ENCODE measurements at places on chromosomes 3 and 15.

- no peak for DNase-seq
These were observed 14.4 kb downstream of the KY start for GRCh38 chr3:134636406-134636805.

GRCh38 chr3:179174316-179174715, 26.2 kb downstream of the PIK3CA start:
- DNase-seq, result no peak

DNA sequence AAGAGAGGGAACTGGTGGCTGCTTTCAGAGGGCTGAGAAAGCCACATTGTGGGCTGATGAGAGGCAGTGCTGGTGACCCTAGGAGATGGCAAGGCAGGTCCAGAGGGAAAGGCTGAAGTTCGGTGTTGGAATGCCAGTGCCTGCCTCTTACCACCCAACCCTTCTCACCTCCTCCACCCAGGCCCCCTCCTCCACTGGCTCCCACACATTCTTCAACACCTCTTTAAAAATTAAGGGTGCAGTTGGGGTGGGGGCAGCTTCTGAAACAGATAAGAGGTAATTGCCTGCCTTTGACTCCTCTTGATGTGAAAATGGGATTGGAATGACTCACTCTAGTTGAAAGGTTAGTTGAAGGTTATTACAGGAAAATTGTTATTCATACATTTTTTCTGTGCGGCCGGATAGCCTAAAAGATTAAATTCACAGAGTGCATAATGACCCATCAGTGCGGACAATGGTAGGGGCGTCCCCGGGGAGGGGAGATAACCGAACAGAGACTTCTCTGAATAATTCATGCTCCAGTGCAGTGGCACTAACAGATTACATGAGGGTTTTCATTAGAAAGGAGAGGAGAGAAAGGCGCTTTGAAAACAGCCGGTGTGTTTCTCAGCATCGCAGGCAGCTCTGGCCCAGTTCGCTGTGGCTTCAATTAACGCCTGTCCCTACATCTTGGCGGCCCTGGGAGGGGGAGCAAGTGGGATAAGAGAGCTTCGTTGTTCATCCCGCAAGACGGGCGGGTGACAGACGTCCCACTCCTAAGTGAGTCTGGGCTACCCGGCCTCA, 212.4 kb downstream of the TLE3 start:
- no peak for DNase-seq

DNA sequence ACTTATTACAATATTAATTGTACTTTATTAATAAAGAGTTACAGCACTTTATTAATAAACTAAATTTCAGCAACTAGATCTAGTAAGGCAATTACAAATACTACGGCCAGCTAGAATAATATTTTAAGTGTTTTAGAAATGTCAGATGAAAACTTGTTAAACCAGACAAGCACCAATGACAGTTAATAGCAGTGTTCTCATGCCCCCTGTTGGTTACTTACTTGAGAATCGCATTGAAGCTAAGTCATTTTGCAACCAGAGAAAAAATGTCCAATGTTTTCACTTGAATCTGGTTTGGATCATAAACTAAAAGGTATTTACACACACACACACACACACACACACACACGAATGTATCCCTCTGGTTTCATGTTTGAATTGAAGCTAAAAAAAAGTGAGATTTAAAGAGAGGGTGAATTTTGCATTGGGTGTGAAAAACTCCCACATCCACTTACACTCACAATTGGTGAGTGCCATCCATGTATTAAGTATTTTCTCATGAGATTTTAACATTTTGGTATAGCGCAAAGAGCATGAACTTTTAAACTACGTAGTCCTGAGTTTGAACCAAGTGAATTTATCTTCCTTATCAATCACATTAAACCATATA, 347.7 kb downstream of the ZBBX start:
- DNase-seq, result peak; percentile 47

- no peak for DNase-seq
These were observed 1074.6 kb downstream of the FHIT start for GRCh38 chr3:60176614-60177013.

GRCh38 chr15:69664572-69665571, 212.3 kb downstream of the RPLP1 start:
- no peak for DNase-seq

- DNase-seq, result no peak
These were observed 20.7 kb downstream of the CCDC12 start for GRCh38 chr3:46955801-46956259.

DNA sequence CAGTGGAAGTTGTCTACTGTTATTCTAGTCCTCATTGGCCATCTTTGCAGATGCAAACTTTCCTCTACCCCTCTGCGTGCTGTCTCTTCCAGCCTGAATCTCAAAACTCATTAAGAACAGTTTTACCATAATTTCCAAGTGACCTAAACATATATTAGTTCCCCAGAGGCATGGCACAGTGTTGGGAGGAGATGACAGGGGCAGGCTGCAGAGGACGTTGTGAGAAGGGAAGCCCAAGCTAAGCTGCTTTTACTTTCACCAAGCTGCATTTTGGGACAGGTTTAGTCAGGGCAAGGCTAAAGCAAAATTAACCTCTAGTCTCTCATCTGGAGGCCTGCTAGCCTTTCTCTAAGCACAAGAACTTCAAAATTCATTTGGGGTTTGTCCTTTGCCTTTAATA, 318.6 kb upstream of the SATB1 start:
- no peak for DNase-seq

DNA sequence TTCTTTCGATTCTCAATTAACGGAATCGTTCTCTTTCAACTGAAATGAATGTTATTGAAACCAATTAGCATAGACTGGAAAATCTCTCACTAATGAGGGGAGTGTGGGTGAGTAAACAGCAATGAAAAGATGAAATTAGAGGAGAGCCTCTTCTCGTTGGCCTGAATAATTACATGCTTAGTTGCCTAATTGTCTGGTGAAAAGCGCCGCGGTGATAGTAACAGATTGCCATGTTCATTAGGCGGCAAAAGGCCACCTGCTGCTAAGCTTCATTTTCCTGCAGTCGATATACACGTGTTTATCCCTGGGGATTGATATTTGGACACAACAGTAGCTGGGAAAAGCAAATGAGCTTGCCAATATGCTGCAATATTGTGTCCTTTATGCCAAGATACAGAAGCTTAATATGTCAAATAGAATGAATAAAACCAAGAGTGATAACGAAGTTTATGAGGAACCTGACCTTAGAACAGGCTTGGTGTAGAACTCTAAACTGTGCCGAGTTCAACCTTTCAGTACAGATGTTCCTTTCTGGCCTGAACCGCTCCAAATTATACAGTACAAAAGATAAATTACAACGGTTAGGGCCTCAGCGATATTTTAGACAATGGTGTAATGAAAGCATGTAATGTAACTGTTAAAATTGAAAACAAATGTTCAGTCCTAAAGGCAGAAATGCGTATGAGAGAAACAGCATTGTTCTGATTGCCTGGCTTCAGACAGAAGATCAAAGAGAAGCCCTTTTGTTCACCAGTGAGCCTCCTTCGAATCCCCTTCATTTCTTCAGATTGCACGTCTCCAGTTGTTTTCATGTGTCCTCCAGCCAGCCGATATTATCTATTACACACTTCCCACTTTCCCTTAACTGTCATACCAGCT, 185.2 kb downstream of the SHOX2 start:
- DNase-seq, result no peak

- no peak for DNase-seq
These were observed 6.0 kb upstream of the BFSP2 start for GRCh38 chr3:133393691-133394474.

DNA sequence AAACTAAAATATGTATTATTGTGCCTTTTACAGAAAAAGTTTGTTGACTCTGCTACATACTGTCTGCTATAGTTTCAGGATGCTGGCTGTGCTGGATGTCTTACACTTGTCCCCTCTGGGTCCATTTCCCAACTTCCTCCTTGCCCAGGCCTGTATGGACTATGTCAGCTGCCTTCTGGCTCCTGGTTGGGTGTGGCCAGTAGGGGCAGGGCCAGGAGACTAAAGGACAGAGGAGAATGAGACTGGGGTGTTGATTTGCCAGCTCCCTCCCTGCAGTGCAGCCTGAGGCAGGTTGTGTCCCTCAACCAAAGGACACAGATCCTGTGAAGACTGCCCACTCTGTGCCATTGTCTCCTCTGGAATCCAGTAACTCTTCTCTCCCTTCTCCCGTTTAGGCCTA, 90.6 kb upstream of the UBE2E2 start:
- DNase-seq, result no peak

DNA sequence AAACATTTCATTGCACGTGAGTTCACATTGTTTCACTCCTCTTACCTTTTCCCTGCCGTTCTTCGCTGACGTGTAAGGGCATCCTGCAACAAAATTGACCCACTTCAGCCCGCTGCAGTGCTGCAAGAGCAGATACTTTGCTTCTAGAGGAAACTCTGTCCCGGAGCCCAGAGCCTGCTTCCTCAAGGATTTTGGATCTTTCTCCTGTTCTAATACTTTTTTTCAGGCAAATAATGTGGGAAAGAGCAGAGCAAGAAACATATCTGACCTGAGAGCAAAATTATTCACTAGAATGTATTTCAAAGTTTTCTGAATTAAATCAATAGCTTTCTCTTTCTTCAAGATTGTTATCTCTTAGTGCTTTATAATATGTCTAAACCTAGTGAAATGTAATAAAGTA, 303.9 kb downstream of the AGBL1 start:
- no peak for DNase-seq

DNA sequence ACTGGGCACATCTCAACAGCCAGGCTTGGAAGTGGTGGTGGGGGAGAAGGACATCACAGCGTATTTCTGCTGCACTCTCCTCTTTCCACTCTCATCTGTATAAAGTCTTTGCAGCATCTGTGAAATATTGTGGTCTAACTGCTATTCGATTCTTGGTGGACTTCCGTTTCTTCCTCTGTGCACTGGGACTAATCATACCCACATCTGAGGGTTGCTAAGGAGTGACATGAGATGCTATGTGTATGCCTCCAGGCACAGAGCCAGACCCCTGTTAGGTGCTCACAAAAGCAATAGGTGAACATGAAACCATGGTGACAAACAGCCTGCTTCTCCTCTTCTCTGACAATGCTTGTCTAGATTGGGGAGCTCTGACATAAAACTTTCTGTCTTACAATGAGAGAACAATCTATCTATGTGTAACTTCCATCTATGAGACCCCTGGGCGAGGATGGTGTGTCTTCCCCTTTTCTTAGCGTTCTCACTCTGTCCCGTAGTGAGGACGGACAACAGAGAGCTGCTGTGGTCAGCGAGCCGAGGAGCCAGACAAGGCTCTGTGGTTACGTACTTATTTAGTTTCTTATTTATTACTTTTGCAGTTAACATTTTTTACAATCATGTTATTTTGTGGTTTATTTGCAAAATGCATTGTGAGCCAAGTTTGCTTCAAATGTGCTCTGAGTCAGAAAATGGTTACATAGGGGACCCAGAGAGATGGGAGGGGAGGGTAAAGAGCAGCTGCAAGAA, 196.7 kb upstream of the TPRG1 start:
- DNase-seq, result no peak

GRCh38 chr3:123385001-123385401, 63.9 kb downstream of the ADCY5 start:
- no peak for DNase-seq

DNA sequence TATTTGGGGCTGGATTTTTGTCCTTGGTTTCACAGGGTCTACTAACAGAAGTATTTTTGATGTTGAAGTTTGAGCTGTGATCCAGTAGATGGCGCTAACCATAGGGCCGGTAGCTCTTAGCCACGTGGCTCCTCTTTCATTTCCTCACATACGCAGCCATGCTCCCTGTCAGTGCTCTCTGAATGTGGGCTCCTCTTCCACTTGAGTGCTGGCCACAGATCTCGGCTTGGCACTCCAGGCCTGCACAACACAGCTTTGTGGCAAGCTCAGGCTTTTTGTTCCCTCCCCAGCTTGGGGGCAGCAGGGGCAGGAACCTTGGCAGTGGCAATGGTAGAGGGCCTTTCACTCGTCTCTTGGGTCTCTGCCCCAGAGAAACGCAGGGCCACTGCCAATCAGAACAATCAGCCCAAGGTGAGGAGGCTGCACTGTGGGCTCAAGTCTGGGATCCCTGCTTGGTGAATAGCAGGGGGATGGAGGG, 18.6 kb upstream of the DNAAF4 start:
- DNase-seq, result peak; percentile 46

- DNase-seq, result no peak
These were observed 231.1 kb downstream of the CTNNB1 start for GRCh38 chr3:41430391-41430790.

DNA sequence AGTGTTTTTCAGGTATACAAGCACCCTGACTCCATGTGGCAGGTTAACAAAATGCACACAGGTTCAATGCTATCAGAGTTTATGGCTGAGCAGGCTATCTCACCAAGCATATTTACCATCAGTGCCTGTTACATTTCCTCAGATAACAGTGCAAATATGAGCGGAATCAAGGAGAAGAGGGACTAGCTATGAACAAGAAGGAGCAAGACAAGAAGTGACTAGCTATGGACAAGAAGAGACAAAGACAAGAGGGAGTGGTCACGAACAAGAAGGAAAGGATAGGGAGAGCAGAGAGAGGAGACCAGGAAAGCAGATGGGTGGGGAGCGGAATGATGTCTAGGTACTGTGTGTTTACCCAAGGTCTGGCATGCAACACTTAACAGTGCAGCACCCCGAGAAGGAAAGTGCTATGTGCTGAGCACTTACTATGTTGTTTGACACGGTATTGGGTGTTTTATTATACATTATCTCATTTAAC, 8.6 kb downstream of the ILDR1 start:
- DNase-seq, result no peak

- no peak for DNase-seq
These were observed 17.9 kb upstream of the COPG1 start for GRCh38 chr3:129231331-129232119.

DNA sequence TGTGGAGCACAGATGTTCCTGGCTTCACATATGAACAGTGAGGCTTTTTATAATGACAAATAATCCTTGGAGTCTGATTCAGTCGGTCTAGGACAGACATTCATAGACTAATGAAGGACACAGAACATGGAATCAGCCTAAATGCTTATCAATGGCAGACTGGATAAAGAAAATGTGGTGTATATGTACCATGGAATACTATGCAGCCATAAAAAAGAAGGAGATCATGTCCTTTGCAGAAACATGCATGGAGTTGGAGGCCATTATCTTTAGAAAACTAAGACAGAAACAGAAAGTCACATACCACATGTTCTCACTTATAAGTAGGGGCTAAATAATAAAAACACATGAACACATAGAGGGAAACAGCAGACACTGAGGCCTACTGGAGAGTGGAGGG, 19.9 kb upstream of the LPP start:
- DNase-seq, result no peak

DNA sequence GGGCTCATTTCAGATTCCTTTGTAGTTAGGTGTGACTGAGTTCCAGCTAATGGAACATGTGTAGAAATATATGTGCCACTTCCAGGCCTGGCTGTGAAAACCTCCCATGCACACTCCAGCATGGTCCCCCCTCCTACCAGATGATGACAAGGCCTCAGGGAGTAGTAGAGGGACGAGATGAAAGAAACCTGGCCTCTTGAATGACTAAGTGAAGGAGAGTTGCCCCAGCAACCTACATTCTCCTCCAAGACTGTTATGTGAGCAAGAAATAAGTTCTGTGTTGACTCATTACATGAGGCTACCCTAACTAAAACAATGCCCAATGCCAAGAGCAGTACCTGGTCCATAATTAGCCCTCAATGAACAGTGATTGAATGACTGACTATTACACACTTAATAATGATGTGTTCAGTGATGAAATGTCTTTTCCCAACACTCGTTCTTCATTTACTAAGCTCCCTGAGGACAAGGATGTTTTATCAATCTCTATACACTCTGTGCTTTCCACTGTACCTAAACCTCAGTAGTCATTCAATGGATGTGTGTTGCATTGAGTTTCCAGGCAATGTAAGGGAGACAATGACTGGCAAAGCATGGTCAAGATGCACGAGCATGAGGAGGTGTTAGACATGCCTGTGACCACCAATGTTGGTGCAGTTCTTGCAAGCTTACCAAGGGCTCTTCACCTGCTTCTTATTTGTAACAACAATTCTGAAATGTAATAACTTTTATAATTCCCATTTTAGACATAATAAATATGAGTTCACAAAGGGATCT, 62.0 kb upstream of the BCL6 start:
- DNase-seq, result no peak

Measured in fibroblast of the conjunctiva (primary cell).